Vagina (tissue), 2 donors: ENCODE measurements at places on chromosomes 16 and 17.

GRCh38 chr16:55585631-55586030 is 19.1 kb downstream of the CAPNS2 start:
- DNase-seq = no peak

DNA sequence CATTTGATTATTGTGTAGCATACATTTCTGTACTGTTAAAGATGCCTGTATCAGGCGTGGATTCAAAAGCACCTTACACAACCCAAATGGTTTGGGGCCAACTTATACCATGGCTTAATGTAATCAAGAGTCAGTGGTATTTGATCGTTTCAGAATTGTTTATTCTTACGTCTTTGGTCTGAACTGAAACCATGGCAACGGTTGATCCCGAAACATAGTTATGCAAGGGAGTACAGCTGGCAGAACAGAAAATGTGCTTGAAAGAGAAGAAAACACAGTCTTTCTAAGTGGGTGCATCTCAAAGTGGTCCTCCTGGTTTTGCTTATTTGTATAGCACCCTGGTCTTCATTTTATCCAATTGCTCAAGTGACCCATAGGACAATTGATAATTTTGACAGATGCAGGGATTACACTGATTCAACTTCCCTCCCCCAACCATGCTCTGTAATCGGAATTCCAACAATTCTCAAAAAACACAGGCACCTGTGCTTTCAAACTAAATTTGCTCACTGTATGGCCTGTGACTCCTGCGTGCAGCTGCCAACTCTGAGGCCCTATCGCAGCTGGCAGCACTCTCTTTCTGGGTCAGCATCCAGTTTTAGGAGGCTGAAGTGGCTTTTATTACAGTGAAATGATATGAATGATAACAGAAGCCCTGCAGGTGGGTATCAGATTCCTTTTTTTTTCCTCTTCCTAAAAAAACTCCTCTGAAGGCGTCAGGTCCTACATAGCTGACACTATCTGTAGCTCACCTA is 77.0 kb upstream of the AXIN2 start:
- DNase-seq = no peak

- no peak for DNase-seq
Measured at GRCh38 chr17:82658331-82658730, 10.1 kb upstream of the WDR45B start.

DNA sequence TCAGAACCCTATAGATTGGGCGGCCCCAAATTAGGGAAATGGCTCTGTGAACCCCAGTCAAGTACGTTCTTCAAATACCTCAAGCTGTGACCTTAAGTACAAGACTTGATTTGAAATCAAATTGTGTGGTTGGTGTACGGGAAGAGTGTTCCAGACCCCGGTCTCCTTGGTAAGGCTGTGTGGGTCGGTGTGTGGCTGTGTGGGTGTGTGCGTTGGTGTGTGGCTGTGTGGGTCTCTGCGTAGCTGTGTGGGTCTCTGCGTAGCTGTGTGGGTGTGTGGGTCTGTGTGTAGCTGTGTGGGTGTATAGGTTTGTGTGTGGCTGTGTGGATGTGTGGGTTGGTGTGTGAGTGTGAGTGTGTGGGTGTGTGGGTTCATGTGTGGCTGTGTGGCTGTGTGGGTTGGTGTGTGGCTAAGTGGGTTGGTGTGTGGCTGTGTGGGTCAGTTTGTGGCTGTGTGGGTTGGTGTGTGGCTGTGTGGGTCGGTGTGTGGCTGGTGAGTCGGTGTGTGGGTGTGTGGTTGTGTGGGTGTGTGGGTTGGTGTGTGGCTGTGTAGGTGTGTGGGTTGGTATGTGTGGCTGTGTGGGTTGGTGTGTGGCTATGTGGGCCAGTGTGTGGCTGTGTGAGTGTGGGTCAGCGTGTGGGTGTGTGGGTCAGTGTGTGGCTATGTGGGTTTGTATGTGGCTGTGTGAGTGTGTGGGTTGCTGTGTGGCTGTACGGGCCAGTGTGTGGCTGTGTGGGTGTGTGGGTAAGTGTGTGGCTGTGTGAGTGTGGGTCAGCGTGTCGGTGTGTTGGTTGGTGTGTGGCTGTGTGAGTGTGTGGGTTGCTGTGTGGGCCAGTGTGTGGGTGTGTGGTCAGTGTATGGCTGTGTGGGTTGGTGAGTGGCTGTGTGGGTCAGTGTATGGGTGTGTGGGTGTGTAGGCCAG is 238.7 kb upstream of the ZFHX3 start:
- DNase-seq = no peak
